ENCODE measurements at places on chromosomes 7 and 10. TPM values are rescaled to one million over a fixed set of nuclear protein-coding genes. Genes with fewer than 3 reads are reported as not detected.

Gene TWIST1
- total RNA-seq = 3.5 TPM

Gene GBX1
- not detected for total RNA-seq

Gene FFAR4
- total RNA-seq = 0.37 TPM

Gene GPR37
- not detected for total RNA-seq

Gene IDI2
- 0.48 TPM for total RNA-seq

Gene FAM204A
- total RNA-seq = 77.7 TPM

Gene BEND7
- total RNA-seq = 11.3 TPM

Gene NDUFB2
- 670 TPM for total RNA-seq

Gene CPEB3
- total RNA-seq = 14.6 TPM

Gene GJC3
- total RNA-seq = not detected

Gene NKX2-3
- total RNA-seq = not detected

Gene SMKR1
- total RNA-seq = not detected

Gene CLCN1
- not detected for total RNA-seq

Gene ZNF777
- 6.9 TPM for total RNA-seq

Gene PHF14
- total RNA-seq = 14.4 TPM

Gene AGAP6
- 3.5 TPM for total RNA-seq

Gene PUS7
- total RNA-seq = 5.4 TPM

Gene H2BK1
- total RNA-seq = not detected

- no peak for DNase-seq
Observed at GRCh38 chr10:7892146-7892545, 73.8 kb downstream of the TAF3 start.

- peak; percentile 50 for DNase-seq
Observed at GRCh38 chr7:131111081-131111576, 216.5 kb upstream of the MKLN1 start.

DNA sequence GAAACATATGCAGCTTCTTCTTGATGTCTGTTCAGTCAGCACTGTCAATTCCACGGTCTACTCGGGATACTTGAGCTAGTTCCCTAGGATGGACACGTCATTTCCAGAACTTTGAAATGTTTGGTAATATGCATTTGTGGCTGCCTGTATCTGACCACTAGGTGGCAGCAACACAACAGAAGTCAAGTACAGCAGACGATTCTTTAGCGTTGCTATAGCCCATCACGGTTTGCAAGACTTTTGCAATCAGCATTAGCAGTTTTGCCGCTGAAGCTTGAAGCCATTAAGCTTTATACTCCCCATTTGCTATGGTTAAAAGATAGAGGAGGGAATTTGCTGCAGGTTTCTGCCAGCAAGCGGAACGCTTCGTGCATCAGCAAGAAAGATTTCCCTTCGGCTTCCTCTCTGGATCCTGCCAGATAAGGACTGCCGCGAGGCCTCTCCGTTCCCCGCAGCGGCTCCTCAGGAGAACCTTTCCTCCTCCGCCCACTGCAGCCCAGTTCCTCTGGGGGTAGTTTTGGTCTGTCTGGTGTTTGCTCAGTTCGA lies 63.5 kb downstream of the ABCC2 start:
- peak; percentile 82 for DNase-seq

- DNase-seq = no peak
Observed at GRCh38 chr10:24784923-24785322, 61.2 kb upstream of the ARHGAP21 start.

GRCh38 chr7:88758381-88759229 lies 895 bp upstream of the ZNF804B start:
- DNase-seq = peak; percentile 20

GRCh38 chr7:87511510-87511909 lies 36.0 kb upstream of the ABCB4 start:
- no peak for DNase-seq

DNA sequence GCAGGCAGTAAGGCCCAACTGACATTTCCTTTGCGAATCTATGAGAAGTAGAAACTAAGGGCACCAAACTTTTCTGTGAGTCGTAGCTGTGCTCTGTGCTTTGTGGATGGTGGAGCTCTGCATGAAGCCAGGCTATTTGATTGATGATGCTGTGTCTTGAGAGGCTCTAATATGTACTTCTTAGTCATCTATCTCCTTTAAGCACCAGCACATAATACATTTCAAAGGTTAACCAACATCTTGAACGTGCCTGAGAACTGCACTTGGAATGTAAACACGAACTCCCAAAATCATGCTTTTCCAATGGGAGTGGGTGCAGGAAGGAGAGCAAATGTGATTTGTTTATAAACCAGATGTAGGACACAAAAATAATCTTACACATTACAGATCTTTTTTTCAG lies 411.6 kb downstream of the PARD3 start:
- no peak for DNase-seq

- no peak for DNase-seq
Observed at GRCh38 chr7:102927312-102927933, 14.6 kb downstream of the LRRC17 start.

DNA sequence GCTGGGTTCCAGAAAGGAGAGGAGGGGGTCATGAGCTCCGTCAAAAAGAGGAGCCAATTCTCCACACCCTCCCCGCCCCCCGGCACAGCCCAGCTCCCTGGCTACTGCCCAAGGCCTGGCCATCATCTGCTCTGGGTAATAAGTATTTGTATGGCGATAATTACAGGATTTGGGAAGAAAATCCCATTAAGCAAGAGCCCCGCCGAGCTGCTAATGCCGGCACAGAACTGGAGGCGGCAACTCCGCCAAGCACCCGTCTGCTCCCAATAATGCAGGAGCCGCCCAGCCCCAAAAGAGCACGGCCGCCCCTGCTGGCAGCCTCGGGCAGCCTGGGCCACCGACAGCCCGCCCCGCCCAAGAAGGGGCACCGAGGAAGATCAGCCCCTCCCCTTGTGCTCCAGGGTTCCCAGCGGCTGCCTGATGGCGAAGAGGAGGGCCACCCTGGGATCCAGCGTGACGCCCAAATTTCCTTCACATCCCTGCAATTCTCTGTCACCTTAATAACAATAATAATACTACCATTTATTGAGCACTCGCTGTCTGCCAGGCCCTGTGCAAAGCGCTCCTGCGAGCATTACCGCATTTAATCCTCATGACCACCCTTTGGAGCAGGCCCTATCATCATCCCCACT lies 5.9 kb downstream of the SLIT1 start:
- no peak for DNase-seq

- no peak for DNase-seq
Observed at GRCh38 chr10:49700997-49701396, 21.5 kb downstream of the C10orf53 start.

GRCh38 chr7:99021941-99022560 lies 121.9 kb downstream of the SMURF1 start:
- no peak for DNase-seq

DNA sequence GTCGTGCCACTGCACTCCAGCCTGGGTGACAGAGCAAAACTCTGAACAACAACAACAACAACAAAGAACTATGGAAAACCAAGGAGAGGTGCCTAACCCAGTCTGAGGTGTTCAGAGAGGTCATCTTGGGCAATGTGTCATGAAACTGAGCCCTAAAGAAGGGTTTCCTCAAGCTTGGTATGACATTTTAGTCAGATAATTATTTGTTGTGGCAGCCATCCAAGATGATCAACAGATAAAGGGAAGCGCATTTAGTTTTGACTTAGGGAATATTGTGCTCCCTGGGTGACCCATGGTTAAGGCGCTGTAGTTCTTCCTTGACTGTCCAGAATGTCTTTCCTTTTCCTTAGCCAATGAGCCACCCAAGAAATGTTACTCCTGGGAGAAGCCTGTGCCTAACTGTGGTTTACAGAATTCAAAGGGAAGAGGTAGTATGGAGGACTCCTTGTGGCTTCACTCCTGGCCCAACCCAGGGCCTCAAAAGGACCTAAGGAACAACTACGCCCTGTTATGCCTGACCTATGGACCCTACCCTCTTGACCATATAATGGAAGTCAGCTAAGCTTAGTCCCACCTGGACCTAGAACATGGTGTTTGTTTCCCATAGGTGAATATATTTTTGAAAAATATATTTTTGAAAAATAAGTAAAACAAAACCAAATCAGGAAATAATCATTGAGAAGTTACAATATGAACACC lies 42.4 kb downstream of the TPST1 start:
- no peak for DNase-seq

DNA sequence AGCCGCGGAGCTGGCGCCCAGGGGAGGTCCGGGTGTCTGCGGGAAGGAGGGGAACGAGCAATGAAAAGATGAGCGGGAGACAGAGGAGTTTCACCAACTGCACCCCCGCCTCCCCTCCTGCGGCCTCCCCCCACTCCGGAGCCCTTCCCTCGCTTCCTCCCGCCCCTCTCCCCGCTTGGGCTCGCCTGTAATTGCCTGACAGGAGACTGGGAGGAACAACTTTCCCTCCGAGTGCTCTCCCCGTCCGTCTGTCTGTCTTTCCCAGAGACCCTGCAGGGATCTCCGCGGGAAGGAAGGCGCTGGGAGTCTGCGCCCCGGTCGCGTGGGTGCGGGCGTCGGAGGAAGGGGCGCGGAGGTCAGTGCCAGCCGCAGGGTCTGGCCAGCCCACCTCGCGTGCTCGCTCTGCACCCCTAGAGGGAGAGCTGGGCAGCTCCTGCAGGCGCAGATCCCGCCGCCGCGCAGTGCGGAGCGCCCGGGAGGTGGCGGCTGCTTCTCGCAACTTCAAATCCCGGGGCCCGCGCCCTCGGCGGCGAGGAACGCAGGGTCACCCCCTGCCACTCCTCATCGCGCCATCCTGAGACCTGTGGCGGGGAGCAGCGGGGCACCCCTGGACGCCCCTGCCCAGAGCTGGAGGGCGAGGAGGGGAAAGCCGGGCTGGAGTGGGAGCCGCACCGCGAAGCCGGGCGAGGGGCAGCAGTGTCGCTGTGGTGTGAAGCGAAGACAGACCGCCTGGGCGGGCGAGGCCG lies 511 bp upstream of the NRP1 start:
- peak; percentile 82 for DNase-seq

DNA sequence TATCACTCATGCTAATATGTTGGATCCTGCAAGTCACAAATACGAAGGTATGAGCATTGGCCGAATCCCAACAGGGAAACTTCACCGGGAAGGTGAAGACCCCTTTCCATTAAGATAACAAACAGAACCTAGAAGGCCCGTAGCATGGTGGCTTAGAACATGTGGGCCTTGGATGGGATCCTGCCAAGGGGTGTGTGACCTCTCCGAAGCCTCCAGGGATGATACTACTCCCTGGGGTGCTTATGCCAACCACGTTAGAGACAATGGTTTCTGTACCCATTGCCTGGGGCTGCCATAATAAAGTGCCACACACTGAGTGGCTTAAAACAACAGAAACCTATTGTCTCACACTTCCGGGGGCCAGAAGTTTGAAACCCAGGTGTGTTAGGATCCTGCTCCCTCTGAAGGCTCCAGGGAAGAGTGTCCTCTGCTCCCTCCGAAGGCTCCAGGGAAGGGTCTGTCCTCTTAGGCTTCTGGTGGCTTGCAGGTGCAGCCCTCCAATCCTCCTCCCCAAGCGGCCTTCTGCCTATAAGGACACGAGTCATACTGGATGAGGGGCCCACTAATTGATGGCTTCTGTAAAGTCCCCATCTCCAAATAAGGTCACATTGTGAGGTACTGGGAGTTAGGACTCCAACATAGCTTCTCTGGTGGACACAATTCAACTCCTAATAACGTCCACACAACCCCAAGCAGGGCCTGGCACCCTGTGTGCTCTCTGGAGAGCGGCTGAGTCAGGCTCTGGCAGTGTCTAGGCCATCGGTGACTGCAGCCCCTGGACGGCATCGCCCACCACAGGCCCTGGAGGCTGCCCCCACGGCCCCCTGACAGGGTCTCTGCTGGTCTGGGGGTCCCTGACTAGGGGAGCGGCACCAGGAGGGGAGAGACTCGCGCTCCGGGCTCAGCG lies 992 bp upstream of the MGMT start:
- DNase-seq = no peak

DNA sequence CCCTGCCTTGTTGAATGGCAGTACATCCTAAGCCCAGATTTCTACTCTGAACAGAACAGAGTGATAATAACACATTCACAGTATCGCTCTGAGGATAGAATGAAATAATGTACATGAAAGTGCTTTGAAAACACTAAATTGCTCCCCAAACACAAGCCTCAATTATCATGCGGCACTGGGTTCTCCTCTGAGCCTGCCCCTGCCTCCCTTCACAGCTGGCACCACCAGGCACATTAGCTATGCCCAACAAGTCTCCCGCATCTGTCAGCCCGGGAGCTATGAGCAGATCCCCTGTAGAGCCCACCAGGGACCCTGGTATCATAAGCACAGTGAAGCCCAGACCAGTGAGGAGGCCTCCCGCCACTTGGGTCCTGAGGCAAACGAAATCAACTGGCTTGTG lies 405.5 kb downstream of the GRID1 start:
- no peak for DNase-seq

DNA sequence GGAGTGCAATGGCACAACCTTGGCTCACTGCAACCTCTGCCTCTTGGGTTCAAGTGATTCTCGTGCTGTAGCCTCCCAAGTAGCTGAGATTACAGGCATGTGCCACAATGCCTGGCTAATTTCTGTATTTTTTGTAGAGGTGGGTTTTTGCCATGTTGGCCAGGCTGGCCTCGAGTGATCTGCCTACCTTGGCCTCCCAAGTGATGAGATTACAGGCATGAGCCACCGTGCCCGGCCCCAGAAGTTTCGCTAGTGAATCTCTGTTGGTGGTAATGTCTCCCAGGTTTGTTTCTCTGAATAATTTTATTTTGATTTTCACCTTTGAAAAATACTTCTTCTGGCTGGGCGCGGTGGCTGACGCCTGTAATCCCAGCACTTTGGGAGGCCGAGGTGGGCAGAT lies 58.8 kb downstream of the ABRAXAS2 start:
- no peak for DNase-seq

Data from heart right ventricle (tissue), 16 donors.